ENCODE measurements at places on chromosomes 3 and 15.
A peak's percentile ranks its signal among the peaks of the same experiment; 100 is the strongest.

- DNase-seq: no peak
- no peak overlapping the region for H3K4me3 ChIP-seq
- no peaks in the 10 kb centered on the region for H3K4me1 ChIP-seq
These were observed 438.6 kb downstream of the ROBO1 start for GRCh38 chr3:79329154-79329553.

DNA sequence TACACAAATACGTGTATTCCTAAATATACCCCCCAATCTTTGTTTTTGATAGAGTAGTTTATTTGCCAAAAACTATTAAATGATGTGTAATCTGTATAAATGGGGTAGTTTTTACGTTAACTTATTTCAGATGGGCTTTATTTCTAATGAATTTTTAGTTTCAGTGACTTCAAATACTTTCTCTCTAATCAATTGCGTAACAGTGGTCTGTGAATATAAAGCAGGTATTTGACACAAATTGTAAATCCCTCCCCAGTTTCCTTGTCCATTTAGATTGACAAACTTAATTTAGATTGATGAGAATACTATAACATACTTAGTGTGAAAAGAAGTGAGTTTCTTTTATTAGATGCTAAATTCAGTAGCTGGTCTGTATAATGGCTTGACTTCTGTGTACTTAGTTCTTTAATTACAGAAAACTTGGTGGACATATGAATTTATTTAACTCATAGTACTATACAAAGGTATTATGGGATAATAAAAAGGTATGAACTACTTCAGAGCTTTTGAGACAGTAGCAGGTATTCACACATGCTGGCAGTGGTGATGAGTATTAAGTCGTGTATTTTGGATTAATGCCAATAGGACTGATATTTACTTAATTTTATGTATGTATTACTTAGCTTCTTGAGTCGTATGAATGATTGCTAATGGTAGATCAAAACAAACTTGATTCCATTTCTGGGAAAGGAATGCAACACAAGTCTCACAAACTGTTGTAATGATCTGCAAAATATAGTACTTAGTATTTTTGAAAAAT, 81.6 kb downstream of the STT3B start:
- no peak overlapping the region for H3K27ac ChIP-seq
- H3K4me3 ChIP-seq: no peak overlapping the region
- H3K27me3 ChIP-seq: no peaks in the 10 kb centered on the region
- peaks cover 11% of the 10 kb centered on the region for H3K36me3 ChIP-seq
- no peak for DNase-seq
- no peaks in the 10 kb centered on the region for H3K4me1 ChIP-seq

DNA sequence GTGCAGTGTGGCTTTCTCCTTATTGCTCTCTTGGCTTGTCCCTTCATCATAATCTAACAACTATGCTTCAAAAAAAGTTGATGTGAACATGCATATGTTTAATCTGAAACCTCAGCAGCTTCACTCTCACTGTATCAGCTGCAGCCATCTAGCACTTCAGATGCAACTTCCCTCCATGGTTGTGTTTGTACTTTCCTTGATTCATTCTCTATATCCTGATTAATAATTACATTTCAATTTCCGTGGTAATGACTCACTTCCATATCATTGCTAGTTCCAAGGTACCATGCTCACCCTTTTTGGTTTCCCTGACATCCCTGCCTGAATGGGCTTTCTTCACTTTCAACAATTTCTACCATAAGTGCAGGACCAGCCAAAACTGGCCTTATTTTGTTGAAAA, 51.2 kb downstream of the MDFIC2 start:
- no peaks in the 10 kb centered on the region for H3K27me3 ChIP-seq
- DNase-seq: no peak
- no peaks in the 10 kb centered on the region for H3K36me3 ChIP-seq
- H3K27ac ChIP-seq: no peak overlapping the region
- H3K4me1 ChIP-seq: no peaks in the 10 kb centered on the region

GRCh38 chr3:197014942-197015575, 14.6 kb downstream of the MELTF start:
- DNase-seq: no peak
- no peak overlapping the region for H3K4me3 ChIP-seq
- H3K4me1 ChIP-seq: no peaks in the 10 kb centered on the region
- no peak overlapping the region for H3K27ac ChIP-seq

- H3K27ac ChIP-seq: no peak overlapping the region
- no peaks in the 10 kb centered on the region for H3K36me3 ChIP-seq
- no peaks in the 10 kb centered on the region for H3K27me3 ChIP-seq
- H3K4me1 ChIP-seq: no peaks in the 10 kb centered on the region
These were observed 412.8 kb downstream of the PYDC2 start for GRCh38 chr3:191873736-191874135.

DNA sequence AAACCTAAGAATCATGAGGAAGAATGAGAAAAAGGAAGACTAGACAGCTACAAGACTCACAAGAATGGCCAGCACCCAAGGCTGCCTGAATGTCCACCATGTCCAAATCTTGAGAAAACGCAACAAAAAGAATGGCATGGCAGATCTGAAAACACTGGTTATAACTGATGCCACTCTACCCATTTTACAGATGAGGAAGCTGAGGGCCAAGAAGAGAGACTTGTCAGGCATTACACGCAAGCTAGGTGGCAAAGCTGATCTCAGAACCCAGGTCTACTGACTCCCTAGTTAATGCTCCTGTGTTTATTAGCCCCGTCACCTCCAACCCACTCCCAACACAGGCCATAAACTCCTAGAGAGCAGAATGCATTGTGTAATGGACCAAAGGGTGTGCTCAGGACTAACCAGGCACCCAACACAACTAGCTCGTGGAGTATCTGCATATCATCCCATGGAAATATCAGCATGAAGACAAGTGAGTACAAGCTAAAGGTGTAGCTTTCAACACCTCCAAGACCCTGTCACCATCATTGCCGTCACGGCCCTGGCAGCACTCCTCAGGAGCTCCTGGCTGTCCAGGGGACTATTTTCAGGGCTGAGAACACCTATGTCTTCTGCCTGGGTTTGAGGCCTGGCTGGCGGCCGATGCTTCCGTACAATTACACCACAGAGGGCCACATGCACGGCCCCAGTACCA, 111.7 kb downstream of the XXYLT1 start:
- DNase-seq: no peak
- H3K4me3 ChIP-seq: no peak overlapping the region
- no peak overlapping the region for H3K27ac ChIP-seq
- H3K4me1 ChIP-seq: no peaks in the 10 kb centered on the region
- no peaks in the 10 kb centered on the region for H3K36me3 ChIP-seq

- H3K36me3 ChIP-seq: no peaks in the 10 kb centered on the region
- DNase-seq: no peak
- H3K4me1 ChIP-seq: no peaks in the 10 kb centered on the region
- H3K27me3 ChIP-seq: no peaks in the 10 kb centered on the region
- no peak overlapping the region for H3K4me3 ChIP-seq
These were observed 159.8 kb downstream of the THSD4 start for GRCh38 chr15:71275098-71275497.

DNA sequence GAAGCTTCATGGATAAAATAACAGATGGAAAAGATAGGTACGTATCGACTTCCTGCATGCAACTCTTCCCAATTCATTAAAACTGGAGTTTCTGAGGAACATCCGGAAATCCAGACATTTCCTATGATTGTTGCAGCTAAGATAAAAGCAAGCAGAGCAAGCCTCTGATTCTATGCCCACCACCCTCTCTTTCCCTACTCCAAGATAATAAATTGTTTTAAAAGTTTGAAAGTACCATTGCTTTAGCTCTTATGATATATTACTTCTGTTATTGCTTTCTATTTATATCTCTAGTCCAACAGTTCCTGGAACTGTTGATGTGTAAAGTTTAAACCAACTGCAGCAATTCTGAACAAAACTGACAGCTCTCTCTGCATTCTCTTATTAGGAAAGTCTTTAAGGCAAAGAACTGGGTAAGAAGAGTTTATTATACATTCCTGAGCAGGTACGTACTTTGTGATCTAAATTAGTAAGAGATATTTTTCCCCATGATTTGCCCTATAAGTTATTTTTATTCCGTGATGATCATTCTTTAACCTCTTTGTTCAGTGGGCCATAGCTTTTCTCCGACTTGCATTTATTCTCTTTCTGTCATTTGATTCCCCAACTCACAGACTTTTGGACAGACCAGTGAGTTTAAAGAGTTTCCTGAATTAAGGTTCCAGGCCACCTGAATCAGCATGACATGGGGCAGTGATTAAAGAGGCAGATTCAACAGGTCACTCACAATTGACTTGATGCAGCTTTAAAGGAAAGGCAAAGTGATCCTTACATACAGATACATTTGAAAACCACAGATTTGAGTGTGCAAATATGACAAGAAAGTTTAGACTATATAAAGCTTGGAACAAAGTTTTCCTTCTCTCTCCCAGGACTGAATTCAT, 94.2 kb upstream of the THRB start:
- no peaks in the 10 kb centered on the region for H3K36me3 ChIP-seq
- peak overlapping the region; percentile 17 for H3K27ac ChIP-seq
- DNase-seq: no peak

DNA sequence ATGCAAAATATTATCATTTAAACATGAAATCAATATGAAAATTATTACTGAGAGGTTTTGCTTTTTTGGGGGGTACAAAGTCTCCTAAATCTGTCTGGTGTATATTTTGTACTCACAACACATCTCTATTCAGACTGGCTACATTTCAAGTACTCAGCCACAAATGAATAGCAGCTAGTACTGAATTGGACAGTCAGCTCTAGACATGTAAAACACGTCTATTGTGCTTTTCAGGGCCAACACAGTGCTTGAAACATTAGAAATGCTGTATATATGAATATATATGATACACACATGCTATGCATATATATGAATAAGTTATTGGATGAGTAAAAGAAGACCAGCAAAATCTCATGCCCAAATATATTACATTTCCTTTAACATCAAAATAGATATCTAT, 103.8 kb upstream of the CFAP20DC start:
- H3K27ac ChIP-seq: no peak overlapping the region
- no peaks in the 10 kb centered on the region for H3K27me3 ChIP-seq
- H3K4me1 ChIP-seq: no peaks in the 10 kb centered on the region
- no peaks in the 10 kb centered on the region for H3K36me3 ChIP-seq
- DNase-seq: no peak

- no peaks in the 10 kb centered on the region for H3K4me1 ChIP-seq
- no peak overlapping the region for H3K27ac ChIP-seq
- no peak overlapping the region for H3K4me3 ChIP-seq
- H3K36me3 ChIP-seq: no peaks in the 10 kb centered on the region
- peak; percentile 23 for DNase-seq
These were observed 202.6 kb downstream of the UACA start for GRCh38 chr15:70560617-70561328.

GRCh38 chr15:32718227-32718820, 520 bp downstream of the GREM1 start:
- no peak overlapping the region for H3K27ac ChIP-seq
- DNase-seq: no peak
- no peaks in the 10 kb centered on the region for H3K36me3 ChIP-seq
- H3K4me3 ChIP-seq: peak overlapping the region; percentile 24
- H3K27me3 ChIP-seq: peaks cover 63% of the 10 kb centered on the region
- peaks cover 28% of the 10 kb centered on the region for H3K4me1 ChIP-seq

GRCh38 chr3:140455521-140456214, 222.2 kb upstream of the TRIM42 start:
- H3K27me3 ChIP-seq: no peaks in the 10 kb centered on the region
- no peaks in the 10 kb centered on the region for H3K36me3 ChIP-seq
- no peak for DNase-seq
- H3K27ac ChIP-seq: no peak overlapping the region
- H3K4me1 ChIP-seq: no peaks in the 10 kb centered on the region

DNA sequence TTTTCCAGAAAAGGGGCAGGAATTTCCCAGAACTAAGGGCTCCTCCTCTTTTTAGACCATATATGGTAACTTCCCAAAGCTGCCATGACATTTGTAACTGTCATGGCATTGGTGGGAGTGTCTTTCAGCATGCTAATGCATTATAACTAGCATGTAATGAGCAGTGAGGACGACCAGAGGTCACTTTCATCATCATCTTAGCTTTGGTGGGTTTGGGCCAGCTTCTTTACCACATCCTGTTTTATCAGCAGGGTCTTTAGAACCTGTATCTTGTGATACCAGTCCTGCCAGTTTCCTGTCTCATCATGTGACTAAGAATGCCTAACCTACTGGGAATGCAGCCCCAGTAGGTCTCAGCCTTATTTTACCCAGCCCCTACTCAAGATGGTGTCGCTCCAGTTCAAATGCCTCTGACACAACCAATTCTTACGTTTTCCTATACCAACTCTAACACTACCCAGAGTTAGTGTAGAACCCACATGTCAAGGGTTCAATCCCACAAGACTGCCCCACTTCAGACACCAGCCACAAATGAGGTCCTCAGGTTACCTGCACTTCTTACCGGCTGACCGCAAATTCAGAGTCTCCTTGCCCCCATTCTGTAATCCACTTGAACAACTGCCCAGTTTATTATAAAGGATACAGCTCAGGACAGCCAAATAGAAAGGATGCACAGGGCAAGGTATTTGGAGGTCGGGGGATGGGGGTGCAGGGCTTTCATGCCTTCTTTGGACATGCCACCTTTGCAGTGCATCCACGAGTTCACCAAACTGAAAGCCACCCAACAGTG, 17.7 kb downstream of the FOXB1 start:
- H3K4me3 ChIP-seq: no peak overlapping the region
- H3K36me3 ChIP-seq: no peaks in the 10 kb centered on the region
- no peak overlapping the region for H3K27ac ChIP-seq
- peaks cover 10% of the 10 kb centered on the region for H3K27me3 ChIP-seq
- DNase-seq: no peak

DNA sequence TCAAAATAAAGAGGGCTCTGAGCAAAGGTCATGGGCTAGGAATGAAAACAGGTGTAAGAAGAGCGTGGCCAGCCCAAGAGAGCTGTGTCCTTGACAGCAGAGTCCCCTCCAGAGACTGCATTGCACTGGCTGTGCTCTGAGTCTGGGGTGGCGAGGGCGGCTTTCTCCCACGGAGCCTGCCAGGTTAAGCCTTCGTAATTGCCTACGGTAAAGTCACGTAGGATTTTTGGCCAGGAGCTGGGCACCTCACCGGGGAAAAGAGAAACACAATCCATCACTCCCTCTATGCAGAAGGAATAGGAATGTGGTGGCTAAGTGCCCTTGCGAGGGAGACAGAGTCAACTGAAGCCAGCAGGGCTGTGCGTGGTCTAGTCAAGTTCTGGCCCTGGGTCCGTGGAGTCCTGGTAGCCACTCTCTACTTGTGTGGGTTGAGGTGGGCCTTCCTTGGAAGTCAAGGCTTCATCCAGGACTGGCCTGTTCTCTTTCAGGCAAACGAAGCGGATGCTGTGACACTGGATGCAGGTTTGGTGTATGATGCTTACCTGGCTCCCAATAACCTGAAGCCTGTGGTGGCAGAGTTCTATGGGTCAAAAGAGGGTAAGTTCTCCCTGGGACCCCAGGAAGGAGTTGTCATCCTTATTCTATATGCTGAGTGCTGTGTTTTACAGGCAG, 7.0 kb downstream of the TF start:
- H3K27me3 ChIP-seq: no peaks in the 10 kb centered on the region
- no peak for DNase-seq
- H3K4me3 ChIP-seq: no peak overlapping the region
- H3K27ac ChIP-seq: no peak overlapping the region

Data from tibial artery (tissue), 4 donors.